ENCODE measurements at places on chromosomes 1 and 21.
A peak's percentile ranks its signal among the peaks of the same experiment; 100 is the strongest.

DNA sequence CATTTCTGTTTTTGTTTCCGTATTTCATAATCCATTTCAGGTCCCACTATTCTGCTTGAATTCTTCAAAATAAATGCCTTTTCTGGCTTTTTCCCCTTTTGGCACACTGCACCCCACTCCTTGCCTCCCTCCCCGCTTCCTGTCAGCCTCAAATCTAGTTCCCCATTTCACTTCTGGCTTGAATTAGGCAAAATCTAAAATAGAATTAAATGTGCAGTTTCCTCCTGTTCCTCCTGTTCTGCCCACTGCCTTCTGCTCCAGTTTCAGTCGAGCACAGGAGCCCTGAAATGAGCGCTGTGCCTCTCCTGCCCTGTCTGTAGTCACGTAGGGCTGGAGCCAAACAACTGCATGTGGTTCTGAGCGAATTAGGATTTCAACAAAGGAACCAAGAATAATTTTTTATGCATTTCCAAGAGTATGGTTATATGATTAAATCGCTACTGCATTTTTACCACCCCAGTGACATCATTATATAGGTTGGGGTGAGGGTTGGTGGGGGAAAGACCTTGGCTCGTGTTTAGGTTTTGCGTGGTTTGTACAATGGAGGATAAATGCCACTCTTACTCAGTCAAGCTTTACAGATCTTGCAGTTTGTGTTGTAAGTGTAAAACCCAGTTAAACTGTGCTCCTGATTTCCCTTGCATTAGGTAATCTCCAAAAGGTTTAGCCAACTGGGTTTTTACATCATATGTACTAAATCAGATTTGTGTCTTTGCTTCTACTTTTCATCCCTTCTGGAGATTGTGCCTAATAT lies 114.9 kb downstream of the VPS13D start:
- DNase-seq = no peak

DNA sequence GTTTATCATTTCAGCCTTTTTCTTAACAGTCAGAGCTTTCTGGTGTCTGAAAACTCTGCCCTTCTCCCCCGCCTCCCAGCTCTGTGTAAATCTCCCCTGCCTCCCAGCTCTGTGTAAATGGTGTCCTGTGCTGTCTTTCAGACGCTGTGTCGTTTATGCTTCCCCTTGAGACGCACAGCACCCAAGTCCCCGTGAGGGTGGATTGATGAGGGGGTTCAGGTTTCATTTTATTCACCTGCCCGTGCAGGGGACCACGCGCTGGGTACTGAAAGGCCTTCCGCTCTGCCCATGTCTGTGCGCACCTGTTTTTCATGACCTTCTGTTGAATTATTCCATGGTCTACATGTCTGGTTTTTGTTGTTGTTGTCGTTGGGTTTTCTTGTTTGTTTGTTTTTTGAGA lies 108.2 kb upstream of the COL6A1 start:
- DNase-seq = no peak

DNA sequence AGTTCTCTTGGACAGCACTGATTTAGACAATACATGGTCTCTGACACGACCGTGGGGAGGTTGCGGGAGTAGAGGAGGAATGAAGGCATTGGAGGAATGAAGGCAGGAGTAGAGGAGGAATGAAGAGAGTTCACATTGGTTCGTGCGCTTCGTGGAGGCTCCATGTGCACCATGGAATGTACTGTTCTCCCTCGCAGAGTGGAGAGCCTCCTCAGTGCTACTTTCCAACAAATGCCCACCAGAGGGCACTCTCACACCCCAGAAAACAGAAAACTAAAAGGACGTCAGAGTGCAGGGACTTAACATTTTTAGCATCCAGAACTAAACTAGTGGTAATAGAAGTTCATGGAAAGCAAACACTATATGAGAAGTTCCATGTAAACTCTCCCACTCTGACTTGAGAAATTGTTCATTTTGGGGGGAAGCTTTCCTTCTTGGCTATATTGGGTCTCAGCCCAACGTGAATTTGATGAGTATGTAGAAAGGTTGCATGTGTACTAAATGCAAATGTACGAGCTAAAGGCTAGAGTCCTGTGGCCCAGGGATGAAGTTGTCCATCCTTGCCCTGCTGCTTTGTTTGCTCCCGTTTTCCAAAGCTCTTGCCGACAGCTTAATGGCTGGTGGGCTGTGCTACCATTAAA lies 211.6 kb downstream of the LMX1A start:
- peak; percentile 68 for DNase-seq

DNA sequence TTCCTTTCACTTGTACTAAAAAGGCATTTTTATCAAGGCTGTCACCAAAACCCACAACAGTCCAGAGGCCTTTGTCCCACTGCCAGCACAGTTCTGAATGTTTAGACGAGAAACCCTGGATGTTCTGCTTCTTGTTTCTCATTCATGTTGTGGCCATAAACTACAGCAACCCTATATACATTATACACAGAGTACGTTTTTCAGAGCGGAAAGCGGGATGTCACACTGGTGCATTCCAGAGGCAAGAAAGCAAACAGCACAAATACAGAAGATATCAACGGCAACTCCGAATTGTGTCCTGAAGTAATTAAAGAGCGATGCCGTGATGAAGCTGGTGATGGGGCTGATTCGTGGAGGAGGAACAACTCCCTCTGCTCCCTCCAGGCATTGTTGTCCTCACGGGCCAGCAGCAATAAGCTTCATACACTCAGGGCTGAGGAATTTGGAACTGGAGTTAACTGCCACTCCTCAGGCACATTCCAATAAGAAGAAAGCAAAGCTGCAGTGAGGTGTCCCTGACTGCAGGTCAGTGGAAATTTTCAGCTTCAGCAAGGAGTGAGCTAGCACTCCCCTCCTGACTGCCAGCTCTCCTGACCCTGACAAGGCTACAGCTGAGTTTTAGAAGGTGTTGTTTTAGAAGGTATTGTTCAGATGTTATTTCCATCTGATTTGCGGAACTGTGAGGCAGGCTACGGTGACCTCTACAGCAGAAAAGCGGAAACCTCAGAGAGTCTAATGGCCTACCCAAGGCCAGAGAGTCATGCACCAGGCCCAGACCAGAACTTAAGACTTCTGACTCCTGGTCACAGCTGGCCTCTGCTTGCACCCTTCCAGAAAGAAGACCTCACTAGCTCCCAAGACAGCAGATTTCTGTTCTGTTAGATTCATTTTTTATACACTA lies 149.0 kb downstream of the TGFBR3 start:
- no peak for DNase-seq

GRCh38 chr1:39732730-39733129 lies 6.0 kb upstream of the PPIE start:
- DNase-seq = no peak

GRCh38 chr1:51296383-51297357 lies 33.7 kb downstream of the TTC39A start:
- DNase-seq = peak; percentile 62

DNA sequence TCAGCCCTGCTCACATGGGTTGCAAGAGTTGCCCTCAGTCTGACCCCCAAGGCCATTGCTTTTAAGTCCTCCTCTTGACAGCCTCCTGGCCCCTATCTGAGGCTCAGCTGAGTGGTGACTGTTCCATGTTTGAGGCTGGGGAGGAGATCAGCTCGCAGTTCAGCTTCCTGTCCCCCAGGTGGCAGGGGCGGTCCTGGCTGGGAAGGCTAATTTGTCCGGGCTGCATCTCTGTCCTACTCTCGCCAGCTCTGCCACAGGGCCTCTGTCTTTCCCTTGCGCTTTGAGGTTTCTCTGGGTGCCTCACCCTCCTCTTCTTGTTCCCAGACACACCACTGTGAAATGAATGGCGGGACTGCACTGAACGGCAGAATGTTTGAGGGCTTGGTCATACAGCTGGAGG lies 157.3 kb downstream of the KCNJ6 start:
- DNase-seq = no peak

GRCh38 chr1:46131712-46132528 lies 509 bp downstream of the PIK3R3 start:
- DNase-seq = no peak

GRCh38 chr1:150813028-150813707 lies 5.1 kb upstream of the CTSK start:
- DNase-seq = peak; percentile 11

DNA sequence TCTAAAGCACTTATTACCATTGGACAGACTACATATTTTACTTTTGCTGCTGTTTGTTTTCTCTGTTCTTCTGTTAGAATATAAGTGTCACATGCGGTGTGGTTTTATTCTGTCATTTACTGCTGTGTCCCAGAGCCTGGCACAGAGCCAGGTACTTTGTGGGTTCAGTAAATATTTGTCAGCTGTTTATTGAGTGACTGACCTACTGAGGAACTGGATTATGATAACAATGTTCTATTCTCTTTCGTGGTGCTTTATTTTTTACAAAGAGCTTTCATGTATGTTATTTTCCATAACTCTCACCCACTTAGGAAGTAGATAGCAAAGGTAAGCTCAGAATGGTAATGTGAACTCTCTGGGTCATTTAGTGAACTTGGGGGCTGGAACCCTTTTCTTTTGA lies 118.8 kb downstream of the RWDD3 start:
- DNase-seq = no peak

- peak; percentile 82 for DNase-seq
Observed at GRCh38 chr1:150563340-150564038, 14.3 kb downstream of the ADAMTSL4 start.

- DNase-seq = no peak
Observed at GRCh38 chr1:15066191-15066590, 87.4 kb upstream of the TMEM51 start.

DNA sequence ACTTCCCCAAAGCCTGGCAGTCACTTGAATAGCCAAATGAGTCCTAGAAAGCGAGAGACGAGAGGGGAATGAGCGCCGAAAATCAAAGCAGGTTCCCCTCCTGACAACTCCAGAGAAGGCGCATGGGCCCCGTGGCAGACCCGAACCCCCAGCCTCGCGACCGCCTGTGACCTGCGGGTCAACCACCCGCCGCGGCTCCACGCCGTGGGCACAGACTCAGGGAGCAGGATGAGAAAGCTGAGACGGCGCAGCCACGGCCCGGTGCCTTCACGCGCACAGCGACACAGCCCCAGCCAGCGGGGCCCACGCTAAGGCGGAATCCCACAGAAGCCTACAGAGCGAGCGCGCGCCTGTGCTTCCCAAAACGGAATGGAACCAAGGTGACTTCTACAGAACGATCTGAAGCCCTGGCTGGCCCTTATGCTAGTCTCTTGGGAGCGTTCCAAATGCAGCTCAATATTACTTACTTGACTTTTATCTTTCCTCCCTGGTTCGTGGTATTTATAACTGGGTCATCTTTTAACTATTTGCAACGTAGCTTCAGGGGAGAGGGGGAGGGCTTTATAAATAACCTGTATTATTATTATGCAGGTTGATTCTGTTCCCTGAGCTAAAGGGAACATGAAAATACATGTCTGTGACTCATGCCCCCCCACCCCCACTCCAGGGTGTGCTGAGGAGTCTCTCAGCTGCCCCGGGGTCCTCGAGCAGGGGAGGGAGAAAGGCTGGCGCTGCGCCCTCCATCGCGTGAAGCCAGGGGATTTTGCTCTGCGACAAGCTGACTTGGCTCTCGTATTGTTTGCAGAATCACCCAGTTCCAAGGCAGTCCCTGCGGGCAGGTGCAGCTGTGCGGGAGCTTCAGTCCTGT lies 1.7 kb downstream of the TSPEAR start:
- DNase-seq = no peak

DNA sequence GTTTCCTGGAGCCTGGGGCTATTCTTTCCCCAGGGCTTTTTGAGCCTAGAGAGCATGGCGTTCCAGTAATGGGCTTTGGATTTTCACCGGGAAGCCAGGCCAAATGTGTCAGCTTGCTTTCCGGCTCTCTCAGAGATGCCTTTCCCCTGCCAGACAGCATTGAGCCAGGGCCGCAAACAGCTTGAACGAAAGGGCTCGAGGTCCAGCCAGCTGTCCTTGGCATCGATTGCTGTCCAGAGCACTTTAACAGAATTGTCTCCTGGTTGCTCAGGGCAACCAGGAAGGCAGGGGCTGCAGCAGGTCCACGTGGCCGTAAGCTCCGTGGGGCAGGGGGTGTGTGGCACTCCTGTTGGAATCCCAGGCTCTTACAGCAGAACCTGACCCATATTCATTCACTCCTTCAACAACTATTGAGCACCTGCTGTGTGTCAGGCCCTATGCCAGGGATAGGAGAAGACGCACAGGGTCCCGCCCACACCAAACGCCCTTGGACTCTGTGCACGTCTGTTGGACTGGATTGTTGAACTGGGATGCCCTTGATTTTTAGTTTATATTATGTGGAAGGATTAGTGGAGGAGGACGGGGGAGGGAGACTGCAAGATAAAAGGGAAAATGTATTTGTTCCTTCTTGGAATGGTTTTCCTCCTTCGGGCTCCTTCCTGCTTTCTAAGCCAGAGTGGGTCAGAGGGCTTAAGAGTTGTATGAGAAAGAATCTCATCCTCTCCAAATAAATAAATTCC lies 38.7 kb upstream of the EFHD2 start:
- DNase-seq = peak; percentile 74

DNA sequence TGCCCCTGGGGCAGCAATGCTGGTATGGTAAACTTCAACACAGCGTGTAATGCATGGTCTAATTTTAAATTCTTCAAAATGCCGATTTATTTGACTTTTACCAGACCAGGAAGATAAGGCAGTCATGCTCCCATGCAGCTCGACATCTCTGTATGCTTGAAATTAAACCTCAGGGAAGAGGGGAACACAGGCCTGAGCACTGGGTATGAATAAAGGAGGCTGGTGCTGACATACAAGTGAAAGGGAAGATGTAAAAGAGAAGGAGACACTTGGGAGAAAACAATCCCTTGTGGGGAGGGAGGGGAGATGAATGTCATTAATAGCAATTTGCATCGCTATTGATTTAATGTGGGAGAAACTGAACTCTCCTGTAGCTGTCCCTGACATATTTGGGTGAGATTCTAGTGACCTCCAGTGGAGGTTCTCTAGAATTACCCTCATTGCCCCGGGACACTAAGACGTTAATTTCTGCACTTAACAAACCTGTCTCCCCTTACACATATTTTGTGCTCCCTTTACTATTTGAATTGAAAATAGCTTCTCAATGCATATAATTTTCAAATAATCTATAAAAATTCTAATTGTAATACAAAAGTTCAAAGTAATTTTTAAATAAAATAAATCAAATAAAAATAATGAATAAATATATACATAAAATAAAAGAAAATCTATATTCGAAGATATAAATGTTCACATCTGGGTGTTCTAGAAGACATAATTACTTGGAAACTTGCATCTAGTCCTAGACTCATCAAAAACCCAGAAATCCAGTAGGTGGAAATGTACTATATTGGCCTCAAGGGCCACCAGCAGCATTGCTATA lies 283.1 kb downstream of the LMX1A start:
- peak; percentile 37 for DNase-seq

All from NCI-H446 (cell line).